GM12891 (cell line): ENCODE measurements at places on chromosomes 12 and 14.

GRCh38 chr12:86137936-86138335 lies 118.3 kb downstream of the MGAT4C start:
- no peak for DNase-seq

- DNase-seq = no peak
Observed at GRCh38 chr14:106681161-106681560, 1154.8 kb downstream of the TMEM121 start.

DNA sequence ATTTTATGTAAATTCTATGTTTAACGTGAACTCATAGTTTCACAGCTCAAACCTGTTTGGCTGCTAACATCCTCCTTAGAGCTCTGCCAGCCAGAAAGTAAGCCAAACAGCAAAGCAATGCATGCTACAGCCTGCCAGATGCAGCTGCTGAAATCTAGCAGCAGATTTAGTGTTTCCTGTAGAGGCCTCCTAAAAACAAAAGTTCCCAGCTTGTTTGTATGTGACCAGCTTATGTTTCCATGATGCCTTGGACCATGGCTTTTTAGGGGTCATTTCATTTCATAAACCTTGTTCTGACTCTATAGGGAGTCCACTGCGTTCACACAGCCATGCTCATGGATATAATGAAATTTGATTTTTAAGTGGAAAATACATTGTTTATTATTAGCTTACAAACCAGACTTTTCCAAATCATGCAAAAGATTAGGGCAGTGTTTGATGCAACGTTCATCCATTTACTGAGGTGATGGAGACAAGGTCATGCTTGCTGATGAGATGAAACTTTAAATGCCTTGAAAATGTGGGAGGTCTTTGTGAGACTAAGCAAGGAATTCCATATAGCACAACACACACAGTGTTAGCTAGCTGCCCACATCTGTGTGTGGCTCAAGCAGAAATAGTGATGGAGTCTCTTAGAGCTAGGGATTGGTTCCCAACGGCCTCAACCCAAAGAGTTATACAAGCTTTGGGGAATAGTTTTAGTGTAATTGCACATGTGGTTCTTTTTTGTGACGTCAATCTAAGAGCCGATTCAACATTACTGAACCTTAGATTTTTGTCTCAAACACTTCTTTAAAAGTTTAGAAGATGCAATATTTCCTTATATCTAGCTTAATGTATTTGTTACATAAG lies 157.5 kb upstream of the LRIG3 start:
- DNase-seq = no peak

GRCh38 chr12:120209851-120210250 lies 8.9 kb upstream of the RPLP0 start:
- no peak for DNase-seq

GRCh38 chr12:105206686-105207374 lies 29.1 kb downstream of the APPL2 start:
- DNase-seq = no peak

- no peak for DNase-seq
Observed at GRCh38 chr14:54450535-54450934, 9.4 kb upstream of the CNIH1 start.

- DNase-seq = no peak
Observed at GRCh38 chr12:55965941-55966407, at the start of gene PMEL. Gene PMEL, minus strand, starts transcription at chr12:55966042. Its CDS starts 31 bp downstream, at chr12:55966011.

- DNase-seq = no peak
Observed at GRCh38 chr14:98932431-98933325, 339.3 kb downstream of the BCL11B start.

DNA sequence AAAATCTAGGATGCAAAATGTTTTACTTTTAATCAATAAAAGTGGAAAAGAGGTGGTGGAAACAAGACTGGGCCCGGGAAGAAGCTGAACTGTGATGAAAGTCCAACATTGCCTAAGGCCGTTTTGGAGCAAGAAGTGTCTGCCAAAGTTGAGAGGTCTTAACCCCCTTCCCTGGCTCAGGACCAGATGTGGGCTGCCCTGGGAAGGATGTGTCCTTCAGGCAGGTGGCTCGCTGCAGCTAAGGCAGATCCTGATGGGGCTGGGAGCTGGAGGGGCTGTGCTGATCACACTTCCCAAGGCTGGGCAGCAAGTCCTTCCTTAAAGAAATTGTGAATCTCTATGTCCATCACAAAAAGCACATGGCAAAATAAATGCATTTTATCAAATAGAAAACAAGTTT lies 581.6 kb downstream of the GALC start:
- no peak for DNase-seq

DNA sequence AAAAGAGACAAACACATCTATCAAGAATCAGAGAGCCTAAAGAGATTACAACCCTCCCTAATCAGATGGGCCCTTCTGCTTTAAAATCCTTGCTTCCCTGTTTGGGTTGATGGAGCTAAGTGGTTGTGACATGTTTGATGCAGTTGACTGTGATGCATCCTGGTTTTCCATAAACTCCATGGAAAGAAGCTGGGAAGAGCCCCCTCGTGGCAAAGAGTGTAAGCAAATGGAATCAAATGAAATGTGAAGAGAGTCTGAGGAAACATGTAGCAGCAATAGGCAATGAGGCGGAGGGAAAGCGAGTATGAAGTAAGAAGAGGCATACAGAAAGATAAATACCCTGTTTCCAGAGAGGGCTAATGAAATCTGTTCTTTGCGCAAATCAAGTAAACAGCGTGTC lies 70.4 kb upstream of the SLCO1C1 start:
- no peak for DNase-seq
